T-helper 1 cell (primary cell): ENCODE measurements at places on chromosomes 6 and 20.
A peak's percentile ranks its signal among the peaks of the same experiment; 100 is the strongest.

- no peak for DNase-seq
Observed at GRCh38 chr6:110938171-110938570, 20.3 kb upstream of the GTF3C6 start.

GRCh38 chr20:20037960-20038359 is 14.3 kb downstream of the CRNKL1 start:
- no peak for DNase-seq

- DNase-seq = no peak
Observed at GRCh38 chr6:161833099-161833860, 559.4 kb upstream of the AGPAT4 start.

- no peak for DNase-seq
Observed at GRCh38 chr6:15410752-15411151, 164.9 kb downstream of the JARID2 start.

DNA sequence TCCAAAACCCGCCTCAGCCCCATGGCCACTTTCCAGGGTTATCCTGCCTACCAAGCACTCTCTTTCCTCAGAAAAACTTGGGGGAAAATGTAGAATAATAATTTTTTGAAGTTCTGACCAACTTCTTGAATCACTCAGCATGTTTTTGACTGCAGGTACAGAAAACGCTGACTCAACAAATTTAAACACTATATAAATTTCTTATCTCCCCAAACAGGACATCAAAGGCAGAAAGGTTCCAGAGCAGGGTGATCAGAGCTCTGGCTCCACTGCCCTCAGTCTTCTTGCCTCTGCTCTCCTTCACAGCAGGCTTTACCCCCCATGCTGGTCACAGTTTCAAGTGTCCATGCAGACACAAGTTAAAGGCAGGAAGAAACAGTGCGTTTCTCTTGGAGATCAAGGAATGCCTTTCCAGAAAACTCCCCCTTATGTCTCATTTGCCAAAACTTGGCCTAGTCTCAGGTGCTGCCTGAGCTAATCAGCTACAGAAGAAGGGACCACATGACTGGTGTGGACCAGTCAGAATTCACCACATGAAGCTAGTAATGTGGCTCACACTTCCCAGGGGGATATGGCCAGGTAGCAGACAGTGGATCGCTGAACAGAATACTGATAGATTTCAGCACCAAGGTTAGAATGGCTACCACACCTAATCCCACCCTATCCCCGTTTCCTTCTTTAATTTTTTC is 24.4 kb upstream of the SLC17A3 start:
- DNase-seq = no peak

DNA sequence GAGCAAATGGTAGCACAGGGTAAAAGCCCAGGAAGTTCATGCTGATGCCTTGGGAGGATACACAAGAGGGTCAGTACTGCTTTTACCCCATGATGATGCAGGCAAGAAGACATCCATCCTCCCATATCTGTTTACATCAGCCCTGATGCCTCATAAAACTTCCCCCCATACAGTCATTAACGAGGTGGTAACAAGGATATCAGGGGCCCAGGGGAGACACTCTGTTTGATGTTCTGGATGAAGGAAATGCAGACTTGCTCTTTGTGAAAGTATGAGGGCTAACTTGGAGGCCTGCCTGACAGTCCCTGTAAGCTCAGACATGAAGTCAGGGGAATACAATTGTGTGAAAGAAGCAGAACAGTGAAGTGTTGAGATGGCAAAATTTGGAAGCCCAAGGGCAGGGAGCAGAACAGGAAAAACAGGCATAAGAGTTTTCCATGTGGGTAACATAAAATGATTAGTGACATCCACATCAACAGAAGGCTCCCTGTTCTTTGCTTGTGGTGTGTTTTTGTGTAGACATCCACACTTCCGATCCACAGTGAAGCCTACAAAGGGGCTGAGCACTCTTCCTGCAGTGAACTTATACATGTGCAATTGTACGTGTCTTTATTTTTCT is 813.4 kb downstream of the MAFB start:
- no peak for DNase-seq

- DNase-seq = no peak
Observed at GRCh38 chr6:25815194-25815593, 16.7 kb downstream of the SLC17A1 start.

DNA sequence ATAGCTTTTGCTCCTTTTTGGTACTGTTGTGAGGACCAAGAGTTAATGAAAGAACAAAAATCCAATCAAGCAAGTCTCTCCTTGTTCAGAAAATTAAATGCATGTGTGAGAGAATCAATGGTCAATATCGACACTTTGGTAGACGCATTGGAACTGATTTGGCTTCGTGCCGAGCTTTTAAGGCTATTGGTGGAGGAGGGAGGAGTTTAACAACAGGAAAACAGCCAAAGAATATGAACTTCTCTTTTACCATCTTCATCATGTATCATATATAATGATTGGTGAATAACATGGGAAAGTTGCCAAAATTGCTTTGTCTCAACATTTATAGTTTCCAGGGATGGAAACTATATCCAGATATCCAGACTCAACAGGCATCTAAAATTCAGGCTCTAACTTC is 266.5 kb upstream of the CITED2 start:
- no peak for DNase-seq

- DNase-seq = no peak
Observed at GRCh38 chr6:149014631-149015534, 268.1 kb downstream of the UST start.

GRCh38 chr6:53582963-53583362 is 38.1 kb upstream of the GCLC start:
- no peak for DNase-seq

- DNase-seq = no peak
Observed at GRCh38 chr6:147904416-147904815, 395.9 kb downstream of the SAMD5 start.

DNA sequence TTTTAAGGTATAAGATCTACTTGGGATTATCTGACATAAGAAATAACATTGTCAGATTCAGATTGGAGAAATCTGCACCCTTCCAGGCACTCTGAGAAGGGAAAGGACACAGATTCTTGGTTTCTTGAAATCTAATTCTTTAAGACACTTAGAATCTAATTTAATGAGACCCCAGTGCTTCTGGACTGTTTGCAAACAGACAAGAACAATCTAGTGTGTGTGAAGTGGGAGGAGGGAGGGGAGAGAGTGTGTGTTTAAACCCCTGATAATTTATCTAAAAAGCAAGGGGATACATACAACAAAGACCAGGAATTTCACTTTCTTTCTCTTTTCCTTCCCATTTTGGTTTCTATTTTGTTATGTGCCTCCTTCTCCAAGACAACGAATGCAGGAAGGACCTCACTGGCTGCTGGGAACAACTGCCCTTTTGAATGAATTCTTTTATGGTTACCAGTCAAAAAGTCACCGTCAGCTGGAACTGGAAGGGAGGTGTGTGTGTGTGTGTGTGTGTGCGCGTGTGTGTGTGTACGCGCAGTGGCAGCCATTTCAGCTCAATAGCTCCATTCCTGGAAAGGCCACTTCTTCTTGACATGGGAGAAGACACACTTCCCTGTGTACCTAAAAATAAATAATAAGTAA is 129.4 kb downstream of the BCAS1 start:
- no peak for DNase-seq

GRCh38 chr6:134041093-134041492 is 11.3 kb downstream of the SLC2A12 start:
- no peak for DNase-seq

- no peak for DNase-seq
Observed at GRCh38 chr20:41081276-41081814, 52.7 kb downstream of the TOP1 start.

GRCh38 chr6:50921968-50922367 is 103.3 kb downstream of the TFAP2B start:
- DNase-seq = no peak

DNA sequence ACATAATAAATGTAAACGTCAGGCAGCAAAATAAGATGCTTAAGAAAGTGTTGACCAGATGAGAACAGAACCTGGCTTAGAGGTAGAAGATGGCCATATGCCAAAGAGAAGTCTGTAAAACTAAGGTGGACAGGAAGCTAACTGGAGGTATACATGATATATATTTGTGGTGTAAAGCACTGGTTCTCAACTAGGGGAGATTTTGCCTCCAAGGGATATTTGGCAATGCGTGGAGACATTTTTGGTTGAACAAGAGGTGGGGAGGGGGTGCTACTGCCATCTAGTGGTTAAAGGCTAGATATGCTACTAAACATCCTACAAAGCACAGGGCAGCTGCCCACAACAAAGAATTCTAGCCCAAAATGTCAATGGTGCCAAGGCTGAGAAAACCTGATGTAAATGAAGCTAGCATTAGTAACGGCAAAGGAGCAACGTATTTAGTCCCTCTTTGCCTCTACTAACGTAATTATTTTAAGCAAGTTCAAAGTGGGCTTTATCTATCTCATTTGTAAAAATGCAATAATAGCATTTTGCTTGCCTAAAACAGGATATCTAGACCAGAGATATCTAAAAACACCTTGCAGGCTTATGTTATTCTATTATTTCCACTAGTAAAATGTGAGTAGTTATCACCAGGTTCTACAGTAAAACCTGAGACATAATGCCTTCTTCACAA is 182.6 kb downstream of the RNGTT start:
- peak; percentile 37 for DNase-seq

GRCh38 chr6:33007831-33008400 is 1.5 kb downstream of the HLA-DOA start:
- DNase-seq = no peak

DNA sequence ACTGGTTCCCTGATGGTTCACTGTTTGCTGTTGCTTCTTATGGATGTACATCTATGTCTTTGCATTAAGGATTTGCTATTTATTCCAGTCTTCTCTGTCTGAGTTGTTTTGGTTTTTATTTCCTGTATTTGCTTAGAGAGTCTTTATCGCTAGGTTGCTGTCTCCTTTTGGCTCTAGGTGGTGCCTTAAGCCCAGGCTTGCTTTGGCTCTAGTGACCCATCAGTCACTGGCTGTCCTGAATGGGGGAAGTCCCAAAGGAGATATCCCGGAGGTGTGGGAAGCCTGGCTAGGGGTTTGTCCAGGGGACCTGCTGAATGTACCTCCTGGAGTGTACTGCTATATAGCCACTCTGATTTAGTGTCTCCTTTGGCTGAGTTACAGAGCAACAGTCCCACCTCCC is 53.4 kb downstream of the MCHR2 start:
- no peak for DNase-seq

DNA sequence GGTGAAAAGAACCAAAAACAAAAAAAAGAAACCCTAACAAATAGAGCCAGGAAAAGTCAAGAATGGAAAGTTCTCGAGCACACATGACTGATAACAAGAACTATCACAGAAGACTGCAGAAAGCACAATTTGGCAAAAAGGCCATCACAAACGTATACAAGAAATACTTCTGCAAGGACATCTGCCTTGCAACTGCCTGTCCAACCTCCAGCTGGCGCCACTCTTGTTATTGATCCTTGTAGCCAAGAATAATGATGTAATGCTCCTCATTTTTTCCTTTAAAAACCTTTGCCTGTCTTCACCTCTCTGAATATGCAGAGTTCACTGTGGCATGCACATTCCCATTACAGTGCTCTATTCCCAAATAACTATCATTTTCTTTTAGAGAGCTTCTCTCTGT is 87.9 kb upstream of the BMP5 start:
- no peak for DNase-seq

DNA sequence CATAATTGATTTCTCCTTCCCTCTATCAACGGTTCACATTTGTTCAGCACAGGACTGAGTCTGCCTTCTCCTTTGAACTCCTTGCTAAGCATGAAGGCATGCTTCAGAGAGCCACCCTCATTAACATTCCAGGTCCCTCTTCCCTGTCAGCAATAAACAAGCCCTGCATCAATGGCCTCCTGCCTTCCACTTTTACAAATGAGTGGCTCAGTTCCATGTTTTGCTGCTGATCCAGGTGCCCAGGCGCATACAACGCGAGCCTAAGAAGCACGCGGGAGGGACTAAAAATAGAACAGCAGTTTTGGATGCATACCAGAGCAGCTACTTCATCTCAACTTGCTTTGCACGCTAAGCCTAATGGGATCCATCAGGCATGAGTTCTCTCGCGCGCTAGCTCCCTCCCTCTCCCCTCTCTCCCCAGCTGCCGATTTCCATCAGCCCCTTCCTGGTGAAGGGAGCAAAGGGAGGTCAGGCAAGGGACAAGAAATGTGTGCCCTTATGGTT is 53.4 kb downstream of the TRAF3IP2 start:
- no peak for DNase-seq
